ENCODE measurements at places on chromosomes 16 and 17. TPM values are rescaled to one million over a fixed set of nuclear protein-coding genes. Genes with fewer than 3 reads are reported as not detected.

GRCh38 chr16:86142801-86143236, 243.9 kb downstream of the IRF8 start:
- DNase-seq, result no peak

DNA sequence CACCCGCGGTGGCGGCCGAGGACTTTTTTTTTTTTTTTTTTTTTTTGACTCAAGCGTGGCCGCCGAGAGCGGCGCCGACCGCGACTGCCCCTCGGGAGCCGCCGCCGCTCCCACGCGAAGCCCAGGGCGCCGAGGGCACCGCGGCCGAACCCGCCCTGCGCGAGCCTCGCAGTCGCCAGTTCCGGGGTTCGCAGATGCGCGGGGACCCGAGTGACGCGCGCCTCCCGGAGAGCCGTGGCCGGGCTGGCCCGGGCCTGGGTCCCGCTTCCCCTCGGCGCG, 1.1 kb downstream of the METRNL start:
- no peak for DNase-seq

Gene CHMP6
- total RNA-seq, result 35.7 TPM

DNA sequence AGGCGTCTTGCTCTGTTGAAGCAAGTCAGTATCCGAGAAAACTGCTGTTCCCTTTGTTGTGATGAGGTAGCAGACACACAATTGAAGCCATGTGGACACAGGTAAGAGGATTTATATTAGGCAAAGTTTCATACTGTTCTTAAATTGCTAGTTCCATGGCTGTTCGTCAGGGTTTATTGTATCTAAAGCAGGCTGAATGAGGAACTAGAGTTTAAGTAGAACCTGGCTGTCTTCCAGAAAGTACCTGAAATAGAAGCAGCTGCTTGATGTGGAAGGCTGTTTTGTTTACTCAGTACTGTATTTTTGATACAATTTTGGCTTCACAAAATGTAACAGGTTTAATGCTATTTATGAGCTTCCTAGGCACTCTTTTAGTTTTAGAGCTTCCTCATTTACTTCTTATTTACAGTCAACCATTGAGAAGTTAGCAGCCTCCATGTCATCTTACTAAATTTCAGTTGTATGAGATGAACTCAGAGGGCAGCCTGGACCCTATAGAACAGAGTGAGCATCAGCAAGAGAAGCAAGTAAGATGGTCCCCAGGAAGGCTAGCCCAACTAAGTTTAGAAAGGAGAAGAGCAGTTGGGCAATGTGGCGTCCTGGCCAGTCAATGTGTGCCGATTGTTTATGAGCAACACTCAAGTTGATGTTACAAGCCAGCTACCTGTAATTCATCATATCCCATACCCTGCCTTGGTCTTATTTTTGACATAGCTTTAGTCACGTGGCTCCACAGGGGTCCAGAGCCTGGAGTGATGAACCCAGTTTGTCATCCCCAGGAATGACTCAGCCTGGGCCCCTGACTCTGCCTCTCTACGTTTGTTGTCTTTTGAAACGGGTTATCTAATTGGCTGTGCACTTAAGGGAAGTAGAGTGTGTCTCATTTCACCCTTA, 9.7 kb upstream of the ARL2BP start:
- no peak for DNase-seq

Gene PLEKHH3
- total RNA-seq, result 0.56 TPM

Gene C1QTNF1
- 0.41 TPM for total RNA-seq

Gene CNTD1
- not detected for total RNA-seq

GRCh38 chr16:27824786-27825185, 238.7 kb downstream of the GSG1L start:
- no peak for DNase-seq

DNA sequence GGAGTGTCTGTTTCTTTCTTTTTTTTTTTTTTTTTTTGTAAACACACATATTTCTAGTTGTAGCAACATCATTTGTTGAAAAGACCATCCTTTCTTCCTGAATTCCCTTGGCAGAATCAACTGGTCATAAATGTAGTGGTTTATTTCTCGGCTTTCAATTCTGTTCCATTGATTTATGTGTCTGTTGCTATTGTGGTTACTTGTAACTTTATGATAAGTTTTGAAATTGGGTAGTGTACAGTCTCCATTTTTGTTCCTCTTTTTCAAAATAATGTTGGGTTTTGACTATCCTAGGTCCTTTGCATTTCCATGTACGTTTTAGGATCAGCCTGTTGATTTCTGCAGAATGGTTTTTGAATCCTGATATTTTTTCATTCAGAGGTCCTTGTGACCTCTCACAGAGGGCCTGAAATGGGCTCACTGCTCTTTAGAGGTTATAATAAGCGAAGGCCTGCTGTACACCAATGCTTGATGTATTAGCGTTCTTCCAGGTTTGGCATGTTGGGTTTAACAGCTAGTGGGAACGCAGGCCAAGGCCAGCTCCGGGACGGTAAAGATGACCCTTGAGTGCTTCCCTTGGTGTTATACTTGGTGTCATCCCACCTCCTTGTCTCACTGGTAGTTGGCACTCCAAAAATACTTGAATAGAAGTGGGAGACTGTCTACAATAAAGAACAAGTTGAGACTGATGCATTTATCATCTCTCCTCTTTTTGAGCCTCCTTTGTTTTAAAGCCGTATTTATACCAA, 43.8 kb downstream of the ZNRF1 start:
- DNase-seq, result no peak

Gene SLC47A1
- total RNA-seq, result 0.54 TPM

Gene JUP
- total RNA-seq, result 0.86 TPM

- DNase-seq, result no peak
Measured at GRCh38 chr17:48704361-48705248, 17.7 kb downstream of the PRAC1 start.

DNA sequence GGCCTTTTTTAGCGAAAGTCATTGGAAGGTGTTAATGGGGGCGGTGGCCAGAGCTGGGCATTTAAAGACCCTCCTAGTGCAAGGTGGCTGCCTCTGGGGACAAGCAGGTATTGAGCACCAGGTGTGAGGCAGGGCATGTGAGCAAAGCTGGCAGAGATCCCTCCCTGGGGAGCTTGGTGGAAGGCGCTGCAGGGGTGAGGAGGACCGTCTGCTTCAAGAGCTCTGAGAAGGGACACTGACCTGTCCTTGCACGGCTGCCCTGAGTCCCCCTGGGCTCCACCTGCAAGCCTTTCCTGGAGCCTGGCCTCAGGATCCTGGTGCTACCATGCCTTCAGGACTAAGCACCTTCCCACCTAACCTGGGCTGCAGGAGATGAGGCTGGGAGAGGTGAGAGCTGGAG, 127.0 kb upstream of the CIBAR2 start:
- DNase-seq, result no peak

DNA sequence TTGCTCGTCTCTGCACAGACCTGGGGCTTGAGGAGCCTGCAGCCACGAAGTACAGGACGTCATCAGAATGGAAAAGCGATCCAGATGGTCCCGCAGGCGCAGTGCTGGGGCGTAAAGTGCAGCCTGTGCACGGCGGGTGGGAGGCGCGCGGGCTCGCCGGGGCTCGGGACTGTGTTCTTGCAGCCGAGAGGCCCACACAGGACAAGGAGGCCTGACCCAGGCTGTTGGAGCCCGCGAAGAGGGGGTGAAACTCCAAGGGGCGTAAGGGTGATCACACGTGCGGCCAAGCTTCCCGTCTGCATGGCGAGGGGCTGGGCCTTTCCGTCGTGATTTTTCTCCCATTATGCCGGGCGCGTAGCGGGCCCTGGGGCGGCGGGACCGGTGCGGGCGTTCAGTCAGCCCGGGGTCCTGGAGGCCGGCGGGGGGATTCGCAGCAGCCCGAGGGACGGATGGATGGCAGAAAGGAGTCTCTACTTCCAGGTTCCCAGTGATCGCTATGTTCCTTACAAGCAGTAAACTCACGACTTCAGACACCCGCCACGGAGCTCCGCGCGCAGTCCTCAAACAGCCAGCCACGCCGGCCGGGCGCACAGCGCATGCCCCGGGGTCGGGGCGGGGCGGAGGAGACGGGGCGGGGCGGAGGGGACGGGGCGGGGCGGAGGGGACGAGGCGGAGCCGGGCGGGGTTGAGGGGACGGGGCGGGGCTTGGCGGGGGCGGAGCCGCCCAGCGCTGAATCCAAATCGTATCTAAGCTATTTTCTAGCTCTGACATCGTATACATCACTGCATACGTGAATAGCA, 141.0 kb upstream of the KCNJ18 start:
- peak; percentile 77 for DNase-seq

Gene GAS7
- total RNA-seq, result 1.6 TPM

Gene CACNA1H
- 0.51 TPM for total RNA-seq

Gene MT3
- not detected for total RNA-seq

DNA sequence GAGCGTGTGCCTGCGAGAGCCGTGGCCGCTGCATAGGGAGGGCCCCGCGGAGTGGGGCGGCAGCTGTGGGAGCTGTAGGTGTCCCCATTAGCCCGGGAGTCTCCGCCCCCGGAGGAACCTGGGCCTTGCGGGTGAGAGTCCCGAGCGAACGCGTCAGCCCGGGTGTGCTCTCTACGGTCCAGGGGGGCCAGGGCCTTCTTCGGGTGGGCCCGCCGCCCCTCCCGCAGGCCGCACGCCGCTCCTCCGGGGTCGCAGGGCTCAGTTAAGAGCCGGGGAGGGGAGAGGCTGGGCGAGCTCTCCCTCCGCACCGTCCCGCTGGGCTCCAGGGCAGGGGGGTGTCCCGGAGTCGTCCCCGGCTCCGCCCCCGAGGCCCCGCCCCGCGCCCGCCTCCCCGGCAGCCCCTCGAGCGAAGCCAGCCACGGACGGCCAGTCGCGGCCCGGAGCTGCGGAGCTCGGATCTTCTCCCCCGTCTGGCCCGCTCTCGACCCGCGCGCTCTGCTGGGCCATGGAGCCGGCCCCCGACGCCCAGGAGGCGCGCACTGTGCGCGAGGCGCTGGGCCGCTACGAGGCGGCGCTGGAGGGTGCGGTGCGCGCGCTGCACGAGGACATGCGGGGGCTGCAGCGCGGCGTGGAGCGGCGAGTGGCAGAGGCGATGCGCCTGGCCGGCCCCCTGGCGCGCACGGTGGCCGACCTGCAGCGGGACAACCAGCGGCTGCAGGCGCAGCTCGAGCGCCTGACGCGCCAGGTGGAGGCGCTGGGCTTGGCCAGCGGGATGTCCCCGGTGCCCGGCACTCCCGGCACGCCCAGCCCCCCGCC, at the start of gene SMTNL2:
SMTNL2 (plus strand) TSS at position 429 of the 816 bp plus-strand sequence; CDS start at position 506, 77 bp downstream.
- DNase-seq, result no peak

Gene GPR179
- total RNA-seq, result 0.03 TPM

- DNase-seq, result no peak
Measured at GRCh38 chr16:62034231-62035114, 1.8 kb downstream of the CDH8 start.

DNA sequence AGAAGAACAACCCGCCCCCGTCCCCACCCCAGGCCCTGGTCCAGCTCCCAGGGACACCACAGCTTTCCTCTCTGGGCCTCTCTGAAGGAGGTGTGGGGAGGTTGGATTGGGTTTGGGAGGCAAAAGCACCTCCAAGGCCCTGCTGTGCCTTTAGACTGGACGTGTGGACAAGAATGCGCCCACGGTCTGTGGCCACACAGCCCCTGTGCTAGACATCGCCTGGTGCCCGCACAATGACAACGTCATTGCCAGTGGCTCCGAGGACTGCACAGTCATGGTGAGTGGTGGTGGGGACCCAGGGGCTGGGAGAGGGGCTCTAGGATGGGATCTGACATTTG, 3.0 kb downstream of the CORO1A start:
- no peak for DNase-seq

Gene CA5A
- 0.43 TPM for total RNA-seq

Measured in activated T-cell treated with anti-CD3 and anti-CD28 coated beads, Interleukin-2, amount 50 U/mL, for 4 hours (primary cell).